Calu3 (cell line): ENCODE measurements at places on chromosomes 11 and 22. TPM values are rescaled to one million over a fixed set of nuclear protein-coding genes. Genes with fewer than 3 reads are reported as not detected.

DNA sequence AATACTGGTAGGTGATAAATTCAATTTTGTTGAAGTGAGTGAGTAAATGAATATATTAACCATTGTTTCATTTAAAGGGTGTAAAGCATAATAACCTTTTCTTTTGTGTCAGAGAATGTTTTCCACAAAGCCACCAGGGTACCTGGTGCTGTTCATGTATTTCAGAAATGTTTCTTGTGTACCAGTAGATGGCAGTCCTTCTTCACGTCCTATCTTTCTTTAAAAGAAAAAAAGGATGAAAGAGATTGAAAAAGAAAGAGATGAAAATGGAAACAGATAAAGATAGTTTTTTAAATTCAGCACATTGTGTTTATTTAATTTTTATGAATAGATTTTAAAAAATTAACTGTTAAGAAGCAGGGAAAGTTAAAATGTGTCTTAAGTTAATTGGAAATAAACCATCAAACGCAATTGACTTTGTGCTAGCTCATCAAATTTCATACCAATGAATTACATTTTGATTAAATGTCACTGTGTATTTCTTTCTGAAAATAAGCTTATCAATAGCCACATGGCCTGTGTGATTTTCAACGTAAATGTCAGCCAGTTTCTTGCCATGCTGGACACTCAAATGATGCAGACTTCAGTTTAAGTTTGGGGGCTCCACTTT, 65.5 kb upstream of the CHORDC1 start:
- DNase-seq = no peak

The OR56A1 gene
- total RNA-seq = not detected in 2 replicates

- no peak for DNase-seq
Measured at GRCh38 chr11:34542089-34542488, 28.5 kb upstream of the ELF5 start.

The RFPL3 gene
- not detected in 2 replicates for total RNA-seq

GRCh38 chr22:46564084-46564714, 26.8 kb upstream of the CELSR1 start:
- no peak for DNase-seq

The SYT12 gene
- total RNA-seq = 6.2 and 6.4 TPM in 2 replicates

- DNase-seq = no peak
Measured at GRCh38 chr11:13713982-13714381, 45.5 kb downstream of the FAR1 start.

DNA sequence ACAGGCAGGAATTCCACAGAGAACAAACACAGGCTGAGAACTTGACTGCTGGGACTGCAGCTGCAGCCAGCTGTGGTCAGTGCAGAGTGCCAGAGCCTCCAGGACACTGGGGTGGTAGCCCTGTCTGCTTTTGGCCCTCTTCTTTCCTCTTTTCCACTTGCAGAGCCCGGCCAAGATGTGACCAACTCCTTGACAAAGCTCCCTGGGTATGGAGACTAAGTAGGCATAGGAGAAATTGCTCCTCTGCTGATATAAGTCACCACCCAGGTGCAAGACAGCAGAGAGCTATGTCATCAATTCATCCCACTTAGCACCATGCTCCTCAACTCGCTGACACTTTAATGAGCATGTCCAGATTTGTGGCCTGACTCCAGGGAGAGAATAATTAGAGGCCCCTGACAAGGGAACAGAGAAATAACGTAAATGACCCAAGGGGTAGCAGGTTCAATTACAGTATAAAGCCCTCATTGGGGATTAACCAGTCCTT, 369.4 kb upstream of the B3GAT1 start:
- DNase-seq = no peak

GRCh38 chr11:130094614-130095013, 24.9 kb downstream of the APLP2 start:
- no peak for DNase-seq

The TMPRSS5 gene
- 7.4 and 9.6 TPM in 2 replicates for total RNA-seq

DNA sequence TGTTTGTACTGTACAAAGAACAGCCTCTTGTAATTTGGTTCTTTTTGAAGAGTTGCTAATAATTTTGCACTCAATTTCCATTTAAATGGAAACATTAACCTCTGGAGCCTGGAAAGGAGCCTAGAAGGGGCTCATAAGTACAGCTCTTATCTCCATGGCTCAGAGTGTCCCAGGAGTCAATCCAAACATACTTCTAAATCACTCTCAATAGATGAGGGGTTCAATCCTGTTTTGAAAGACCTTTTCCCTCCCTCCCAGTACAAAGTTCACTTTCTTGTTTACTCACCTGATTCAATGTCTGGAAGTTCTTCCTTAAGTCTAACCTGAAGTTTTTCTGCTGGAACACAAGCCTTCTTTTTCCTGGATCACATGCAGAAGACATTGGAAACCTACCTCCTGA, 273.0 kb upstream of the PLET1 start:
- no peak for DNase-seq

GRCh38 chr22:21571679-21572078, 4.2 kb downstream of the UBE2L3 start:
- no peak for DNase-seq

DNA sequence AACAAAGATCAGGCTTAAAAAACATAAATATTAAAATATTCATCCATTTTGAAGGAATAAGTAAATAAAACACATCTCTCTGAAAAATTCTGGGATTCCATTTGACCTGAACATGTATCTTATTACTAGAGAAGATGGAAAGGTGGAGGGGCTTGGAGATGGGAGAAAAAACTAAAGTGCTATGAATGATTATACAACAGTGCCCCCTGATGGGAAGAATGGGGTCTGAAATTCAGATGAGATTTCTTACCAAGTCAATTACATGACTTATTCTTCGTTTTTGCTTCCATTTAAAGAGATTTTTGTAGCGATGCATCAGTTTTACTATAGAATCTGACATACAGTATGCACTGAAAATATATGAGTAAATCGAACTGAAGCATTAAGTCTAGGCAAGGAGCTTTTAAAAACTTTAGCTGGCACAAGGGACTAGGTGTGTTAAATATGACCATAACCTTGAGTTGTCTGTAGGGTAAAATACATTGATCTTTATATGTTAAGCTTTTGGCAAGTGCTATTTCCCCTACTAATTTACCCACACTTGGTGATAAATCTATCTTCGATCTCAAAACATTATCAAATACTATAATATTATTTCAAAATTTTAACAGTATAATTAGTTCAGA, 718.8 kb downstream of the CNTN5 start:
- peak; percentile 21 for DNase-seq

GRCh38 chr11:44775985-44776446, 49.3 kb downstream of the TSPAN18 start:
- DNase-seq = no peak

- DNase-seq = no peak
Measured at GRCh38 chr11:120674542-120674941, 163.0 kb downstream of the GRIK4 start.
